ENCODE measurements at places on chromosomes 12 and 14.

DNA sequence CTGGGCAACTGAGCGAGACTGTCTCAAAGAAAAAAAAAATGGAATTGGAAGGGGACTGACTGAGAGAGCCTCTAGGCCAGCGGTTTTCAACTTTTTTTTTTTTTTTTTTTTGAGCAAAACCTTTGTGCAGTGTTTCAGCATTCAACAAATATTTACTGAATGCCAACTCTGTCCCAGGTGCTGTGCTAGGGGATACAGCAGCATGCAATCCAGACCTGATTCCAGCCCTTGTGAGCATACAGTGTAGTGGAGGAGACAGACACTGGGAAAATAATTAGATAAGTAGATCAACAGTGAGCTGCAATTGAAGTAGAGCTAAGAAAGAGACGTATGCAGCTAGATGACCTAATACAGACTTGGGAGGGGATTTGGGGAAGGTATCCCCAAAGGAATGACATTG, 23.8 kb upstream of the LTBP2 start:
- no peak for DNase-seq

DNA sequence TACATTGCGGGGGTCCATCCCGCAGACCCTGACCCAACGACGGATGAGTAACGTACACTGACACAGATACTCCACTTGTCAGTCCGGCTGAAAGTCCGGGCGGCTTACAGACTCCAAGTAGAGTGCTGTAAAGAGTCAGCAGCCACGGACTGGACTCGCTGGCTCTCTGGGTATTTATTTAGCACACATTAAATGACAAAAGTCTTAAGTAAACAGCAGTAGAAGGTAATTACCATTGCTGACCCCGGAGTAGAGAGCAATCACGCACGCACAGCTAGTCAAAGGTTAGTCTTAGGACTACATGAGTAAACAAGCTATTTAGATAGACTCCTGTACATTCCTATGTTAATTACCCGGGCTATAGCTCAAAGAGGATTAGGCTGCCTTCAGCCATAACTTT, 780.9 kb downstream of the RPS29 start:
- no peak for DNase-seq

GRCh38 chr12:104526320-104526719, 69.6 kb downstream of the CHST11 start:
- DNase-seq = no peak

- peak; percentile 82 for DNase-seq
Measured at GRCh38 chr12:47079468-47079980, at the start of the genes AMIGO2 and PCED1B. Gene AMIGO2 (minus strand): TSS chr12:47079959. CDS start chr12:47079002, 957 bp downstream. Gene PCED1B (plus strand): TSS chr12:47079621. CDS start chr12:47235064, 155,443 bp downstream.

DNA sequence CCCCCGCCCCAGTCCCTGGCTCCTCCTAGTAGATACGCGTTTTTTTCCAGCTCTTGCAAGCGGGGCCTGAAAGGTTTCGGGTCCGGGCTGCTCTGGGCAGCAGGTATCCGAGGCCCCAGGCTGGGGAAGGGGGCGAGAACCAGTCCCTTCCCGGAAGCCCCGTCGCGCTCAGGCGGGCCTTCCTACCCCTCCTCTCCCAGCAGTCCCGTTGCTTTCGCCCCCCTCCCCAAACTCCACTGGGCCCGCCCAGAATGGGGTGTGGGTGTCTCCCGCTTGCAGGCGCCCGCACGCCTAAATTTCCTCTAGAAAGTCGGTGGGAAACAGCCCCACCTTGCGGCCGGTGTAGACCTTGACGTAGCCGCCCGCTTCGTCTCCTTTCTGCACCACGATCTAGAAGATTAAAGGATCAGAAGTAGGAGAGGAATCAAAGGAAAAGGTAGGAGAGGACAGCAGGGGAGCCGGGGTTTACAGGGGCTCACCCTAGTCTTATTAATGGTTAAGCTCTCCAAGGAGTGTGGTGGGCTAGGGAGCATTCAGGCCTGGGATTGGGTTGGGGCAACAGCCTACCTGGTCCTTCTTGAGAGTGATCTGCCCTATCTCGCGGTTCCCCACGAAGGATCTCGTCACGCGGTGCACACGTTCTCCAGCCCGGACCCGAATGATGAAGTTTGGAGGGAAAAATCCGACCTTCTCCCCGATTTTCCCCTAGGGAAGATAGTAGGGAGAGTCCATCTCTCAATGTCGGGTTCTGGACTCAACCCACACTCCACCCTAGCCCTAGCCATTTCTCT, 7.3 kb downstream of the STAC3 start:
- peak; percentile 85 for DNase-seq

GRCh38 chr12:7265251-7265650, 38.6 kb upstream of the ACSM4 start:
- peak; percentile 72 for DNase-seq

GRCh38 chr12:40015345-40015744, 90.5 kb downstream of the SLC2A13 start:
- peak; percentile 57 for DNase-seq

DNA sequence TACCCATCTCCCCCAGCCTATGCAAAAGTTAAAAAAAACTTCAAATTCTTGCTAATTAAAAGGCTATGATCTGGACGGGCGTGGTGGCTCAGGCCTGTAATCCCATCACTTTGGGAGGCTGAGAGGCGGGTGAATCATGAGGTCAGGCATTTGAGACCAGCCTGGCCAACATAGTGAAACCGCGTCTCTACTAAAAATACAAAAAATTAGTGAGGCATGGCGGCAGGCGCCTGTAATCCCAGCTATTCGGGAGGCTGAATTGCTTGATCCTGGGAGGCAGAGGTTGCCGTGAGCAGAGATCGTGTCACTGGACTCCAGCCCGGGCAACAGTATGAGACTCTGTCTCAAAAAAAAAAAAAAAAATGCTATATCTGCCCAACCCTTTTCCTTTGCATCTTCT, 925.4 kb downstream of the GALC start:
- DNase-seq = no peak

- no peak for DNase-seq
Measured at GRCh38 chr14:67892466-67893100, 73.0 kb downstream of the RAD51B start.

DNA sequence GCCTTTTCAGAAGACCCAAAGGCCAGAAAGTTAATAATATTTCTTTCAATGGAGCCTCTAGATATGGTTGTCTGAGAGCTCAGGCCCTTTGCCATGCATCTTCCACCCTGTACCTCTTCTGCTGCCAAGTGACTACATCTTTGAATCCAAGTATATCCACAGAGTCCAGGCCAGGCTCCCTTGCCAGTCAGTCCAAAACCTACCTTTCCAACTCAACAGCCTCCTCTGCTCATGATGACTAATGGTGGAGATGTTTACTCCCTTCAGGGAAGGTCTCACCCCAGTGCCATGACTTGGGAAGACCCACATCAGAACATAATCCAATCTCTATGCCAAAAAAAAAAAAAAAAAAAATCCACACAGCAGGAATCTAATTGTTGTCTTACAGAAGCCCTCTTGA, 20.4 kb downstream of the TTC9 start:
- no peak for DNase-seq

DNA sequence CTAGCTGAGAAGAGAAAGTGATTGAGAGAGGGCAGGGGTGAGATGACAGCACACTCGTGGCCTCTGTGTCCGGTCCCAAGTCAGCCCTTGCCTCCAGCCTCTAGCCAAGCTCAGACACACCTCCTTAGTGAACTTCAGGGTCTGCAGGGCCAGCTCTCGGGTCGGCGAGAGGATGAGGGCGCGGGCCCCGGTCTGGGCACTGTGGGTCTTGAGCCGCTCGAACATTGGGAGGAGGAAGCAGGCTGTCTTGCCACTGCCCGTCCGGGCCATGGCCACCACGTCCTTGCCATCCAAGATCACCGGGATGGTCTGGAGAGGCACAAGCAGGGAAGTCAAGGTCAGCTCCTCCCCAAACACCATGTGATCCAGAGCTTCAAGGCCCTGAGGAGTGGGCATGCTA, 6.3 kb downstream of the DDX54 start:
- no peak for DNase-seq

- no peak for DNase-seq
Measured at GRCh38 chr14:20680363-20680762, 4.0 kb upstream of the RNASE4 start.

- DNase-seq = no peak
Measured at GRCh38 chr14:97025722-97026121, 228.5 kb downstream of the VRK1 start.

GRCh38 chr12:103840462-103840875, 565 bp downstream of the NT5DC3 start:
- peak; percentile 52 for DNase-seq

GRCh38 chr12:111458546-111459172, 52.9 kb downstream of the SH2B3 start:
- DNase-seq = no peak

- no peak for DNase-seq
Measured at GRCh38 chr14:68460541-68460940, 332.3 kb downstream of the ZFP36L1 start.

DNA sequence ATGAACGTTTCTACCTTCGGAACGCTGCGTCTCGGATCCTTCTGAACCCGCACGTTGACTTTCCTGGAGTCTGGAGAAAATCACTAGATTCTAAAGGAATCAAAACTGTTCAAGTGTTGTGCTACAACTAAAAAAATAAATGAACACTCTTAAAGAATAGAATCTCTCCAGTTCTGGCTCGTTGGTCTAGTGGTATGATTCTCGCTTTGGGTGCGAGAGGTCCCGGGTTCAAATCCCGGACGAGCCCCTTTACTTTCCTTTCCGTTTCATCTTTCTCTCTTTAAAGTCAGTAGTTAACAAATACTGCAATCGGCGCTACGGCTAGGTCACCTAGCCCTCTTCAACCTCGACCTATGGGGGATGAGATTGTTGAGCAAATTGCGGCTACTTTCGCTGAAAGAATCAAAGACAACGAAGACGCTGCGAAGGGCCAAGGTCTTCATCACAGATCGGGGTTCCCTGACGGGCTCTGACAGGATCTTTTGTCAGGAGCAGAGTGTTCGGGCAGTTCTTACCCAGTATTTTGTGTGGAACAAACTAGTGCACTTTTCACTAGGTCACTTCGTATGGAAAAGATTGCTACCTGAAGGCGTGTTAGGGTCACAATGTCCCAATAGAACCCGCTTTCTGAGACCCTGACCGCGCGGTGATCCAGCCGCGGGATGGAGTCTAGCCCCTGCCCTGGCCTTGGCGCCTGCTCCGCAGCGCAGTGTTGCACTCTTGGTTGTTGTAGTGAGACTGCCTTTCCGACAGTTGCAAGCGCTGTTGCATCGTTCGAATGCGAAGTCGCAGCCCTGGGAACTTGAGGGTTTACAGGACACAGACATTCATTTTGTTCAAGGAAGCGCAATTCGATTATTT, 8.4 kb downstream of the OR6S1 start:
- peak; percentile 82 for DNase-seq

- DNase-seq = no peak
Measured at GRCh38 chr12:121693155-121693687, 19.3 kb upstream of the TMEM120B start.

DNA sequence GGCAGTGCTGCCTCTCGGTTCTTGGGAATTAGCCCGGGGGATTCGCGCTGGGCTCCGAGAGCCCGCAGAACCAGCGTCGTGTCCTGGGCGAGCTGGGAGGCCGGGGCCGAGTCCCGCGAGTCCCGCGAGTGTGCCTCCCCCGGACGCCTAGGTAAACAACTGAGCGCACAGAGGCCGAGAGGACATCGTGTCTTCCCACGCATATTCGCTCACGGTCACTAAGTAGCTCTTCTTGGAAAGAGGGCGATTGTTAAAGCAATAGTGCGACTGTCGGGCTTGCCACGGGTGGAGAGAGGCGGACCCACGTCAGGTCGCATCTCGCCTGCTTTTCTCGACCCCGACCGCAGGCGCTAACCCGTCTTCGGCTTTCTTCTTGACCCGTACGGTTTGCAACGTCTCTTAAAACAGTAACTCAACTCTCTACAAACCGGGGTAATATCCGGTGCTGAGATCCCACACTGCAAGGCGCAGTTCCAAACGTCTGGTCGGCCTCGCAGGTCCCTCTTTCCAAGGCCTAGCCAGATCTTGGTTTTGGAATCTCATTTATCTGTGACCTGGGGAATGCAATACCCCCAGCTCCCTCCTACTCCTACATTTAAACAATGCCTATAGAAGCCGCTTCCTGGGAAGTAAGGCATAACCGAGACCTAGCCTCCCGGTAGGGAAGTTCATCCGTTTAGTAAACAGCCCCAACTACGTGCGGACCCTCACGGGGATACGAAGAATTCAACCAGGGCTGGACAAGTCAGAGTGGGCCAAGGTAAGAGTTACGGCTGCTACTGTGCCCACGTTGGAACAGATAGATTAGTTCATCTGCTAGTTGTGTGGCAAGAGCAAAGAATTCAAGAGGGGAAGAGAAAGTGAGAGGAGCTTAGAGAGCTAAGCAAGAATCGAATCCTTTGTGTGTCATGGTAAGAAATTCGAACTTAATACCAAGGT, 736 bp upstream of the PHLDA1 start:
- peak; percentile 64 for DNase-seq

Data from MCF 10A (cell line).